Aorta (tissue), 5 donors: ENCODE measurements at places on chromosomes 3 and 15. TPM values are rescaled to one million over a fixed set of nuclear protein-coding genes. Genes with fewer than 3 reads are reported as not detected.

- DNase-seq: no peak
Observed at GRCh38 chr3:67357610-67358458, 296.6 kb downstream of the SUCLG2 start.

- peak; percentile 70 for DNase-seq
Observed at GRCh38 chr3:50122661-50123391, 32.3 kb upstream of the SEMA3F start.

DNA sequence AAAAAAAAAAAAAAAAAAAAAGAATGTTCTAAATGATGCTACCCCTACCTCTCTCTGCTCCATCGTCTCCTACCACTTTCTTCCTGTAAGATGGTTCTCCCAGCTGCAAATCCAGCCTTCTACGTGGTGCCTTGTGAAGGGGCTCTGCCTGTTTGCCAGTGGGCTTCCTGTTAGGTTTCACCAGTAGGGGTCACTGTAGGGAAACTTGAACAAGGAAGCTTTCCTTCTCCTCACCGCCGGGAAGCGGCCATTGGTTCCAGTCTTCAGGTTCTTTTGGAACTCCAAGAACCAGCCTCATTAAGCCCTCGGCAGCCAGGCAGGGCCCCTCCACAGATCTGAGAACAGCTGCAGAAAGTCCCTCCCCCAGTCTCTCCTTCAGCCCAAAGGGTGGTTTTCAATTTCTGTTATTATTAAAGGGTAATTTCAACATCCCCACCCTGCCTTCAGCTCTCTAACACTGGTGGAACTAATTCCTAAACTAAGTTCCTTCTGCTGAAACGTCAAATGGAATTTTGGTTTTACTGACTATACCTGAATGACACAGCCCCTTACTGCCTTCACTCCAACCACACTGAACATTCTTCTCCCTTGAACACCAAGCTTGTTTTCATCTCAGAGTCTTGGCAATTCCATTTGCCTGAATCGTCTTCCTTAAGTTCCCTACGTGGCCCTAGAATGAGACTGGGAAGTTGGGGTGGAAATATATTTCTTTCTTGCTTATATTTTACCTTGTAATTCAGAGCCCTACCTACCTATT, 13.5 kb downstream of the MCCC1 start:
- no peak for DNase-seq

The FRMD5 gene
- total RNA-seq: 0.39 TPM

The CKMT1A gene
- total RNA-seq: not detected

DNA sequence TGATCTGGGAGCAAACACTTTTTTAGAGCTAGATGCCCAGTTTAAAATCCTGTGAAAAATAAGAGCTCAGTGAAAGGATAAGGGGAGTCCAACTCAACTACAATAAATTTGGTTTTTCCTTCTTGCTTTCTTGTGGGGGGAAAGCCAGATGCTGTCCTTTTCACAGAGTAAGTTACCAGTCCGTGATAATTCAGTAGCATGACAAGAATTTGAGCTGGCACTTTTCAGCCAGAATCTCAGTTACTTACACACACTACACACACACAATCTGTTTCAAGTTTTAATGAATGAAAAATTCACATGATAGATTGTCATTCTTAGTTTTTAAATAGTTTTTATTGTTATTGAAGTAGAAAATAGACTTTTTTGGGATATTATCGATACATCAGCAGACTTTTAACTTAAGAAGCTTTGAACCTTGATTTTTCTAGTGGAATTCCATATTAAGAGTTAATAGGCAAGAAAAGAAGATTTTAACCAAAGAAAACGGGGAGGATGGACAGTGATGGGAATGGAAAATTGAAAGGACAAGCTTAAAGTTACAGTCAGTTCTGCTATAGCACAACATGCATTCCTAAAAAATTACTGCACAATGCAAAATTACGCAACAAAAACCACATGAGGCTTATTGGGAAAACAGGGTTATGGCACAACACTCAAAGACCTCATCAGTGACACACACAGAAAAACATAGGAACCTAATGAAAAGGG, 47.0 kb downstream of the PSMD6 start:
- DNase-seq: no peak

- DNase-seq: no peak
Observed at GRCh38 chr15:74307827-74308811, 59.3 kb downstream of the CYP11A1 start.

- DNase-seq: no peak
Observed at GRCh38 chr3:177210744-177211502, 13.6 kb upstream of the TBL1XR1 start.

The ISL2 gene
- total RNA-seq: not detected

The PCOLCE2 gene
- total RNA-seq: 106 TPM

The SPTBN5 gene
- 1.9 TPM for total RNA-seq

The ALPK3 gene
- 86.8 TPM for total RNA-seq

DNA sequence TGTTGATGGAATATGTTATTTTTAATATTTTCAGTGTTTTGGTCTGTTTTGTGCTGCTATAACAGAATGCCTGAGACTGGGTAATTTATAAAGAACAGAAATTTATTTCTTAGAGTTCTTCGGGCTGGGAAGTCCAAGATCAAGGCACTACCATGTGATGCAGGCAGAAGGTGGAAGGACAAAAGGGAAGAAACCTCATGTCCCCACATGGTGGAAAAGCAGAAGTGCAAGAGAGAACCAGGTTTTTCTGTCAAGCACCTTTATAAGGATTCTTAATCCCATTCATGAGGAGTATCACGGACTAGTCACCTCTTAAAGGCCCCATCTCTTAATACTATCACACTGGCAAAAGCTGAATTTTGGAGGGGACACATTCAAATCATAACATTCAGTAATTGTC, 57.9 kb upstream of the EPHB3 start:
- no peak for DNase-seq

The CLDN16 gene
- not detected for total RNA-seq

The ACOX2 gene
- 12.9 TPM for total RNA-seq

DNA sequence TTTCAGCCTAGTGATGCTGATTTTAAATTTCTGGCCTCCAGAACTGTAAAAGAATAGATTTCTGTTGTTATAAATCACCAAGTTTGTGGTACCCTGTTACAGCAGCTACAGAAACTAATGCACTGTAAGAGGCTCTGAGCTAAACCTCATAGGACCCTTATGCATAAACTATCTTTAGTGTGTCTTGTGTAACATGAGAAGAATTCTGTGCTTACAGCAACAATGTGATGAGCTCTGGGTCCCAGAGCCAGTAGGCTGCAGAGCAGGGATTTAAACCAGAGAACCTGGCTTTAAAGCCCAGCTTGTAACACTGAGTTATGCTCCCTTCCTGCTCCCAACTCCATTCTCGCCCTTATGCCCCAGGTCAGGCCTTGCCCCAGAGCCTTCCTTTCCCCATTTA, 113.1 kb downstream of the THSD4 start:
- no peak for DNase-seq
